ENCODE measurements at places on chromosomes 5 and 9.

DNA sequence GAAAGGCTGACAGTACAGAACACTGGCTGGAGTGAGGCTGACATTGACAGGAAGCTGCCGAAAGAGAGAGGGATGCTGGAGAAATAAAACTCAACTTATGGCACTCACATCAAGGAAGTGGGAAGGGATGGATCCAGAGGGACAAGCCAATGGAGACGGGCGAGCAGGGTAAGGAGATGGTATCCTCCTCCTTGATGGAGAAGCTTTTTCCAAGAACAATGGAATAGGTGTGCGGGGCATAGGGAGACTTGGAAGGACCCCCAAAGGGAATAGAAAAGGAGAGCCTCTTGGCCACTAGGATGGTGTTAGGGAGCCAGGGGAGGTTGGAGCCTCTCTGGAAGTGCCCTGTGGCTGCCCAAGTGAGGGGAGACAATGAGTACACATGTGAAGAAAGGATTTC lies 58.4 kb upstream of the GRHPR start:
- DNase-seq = no peak

DNA sequence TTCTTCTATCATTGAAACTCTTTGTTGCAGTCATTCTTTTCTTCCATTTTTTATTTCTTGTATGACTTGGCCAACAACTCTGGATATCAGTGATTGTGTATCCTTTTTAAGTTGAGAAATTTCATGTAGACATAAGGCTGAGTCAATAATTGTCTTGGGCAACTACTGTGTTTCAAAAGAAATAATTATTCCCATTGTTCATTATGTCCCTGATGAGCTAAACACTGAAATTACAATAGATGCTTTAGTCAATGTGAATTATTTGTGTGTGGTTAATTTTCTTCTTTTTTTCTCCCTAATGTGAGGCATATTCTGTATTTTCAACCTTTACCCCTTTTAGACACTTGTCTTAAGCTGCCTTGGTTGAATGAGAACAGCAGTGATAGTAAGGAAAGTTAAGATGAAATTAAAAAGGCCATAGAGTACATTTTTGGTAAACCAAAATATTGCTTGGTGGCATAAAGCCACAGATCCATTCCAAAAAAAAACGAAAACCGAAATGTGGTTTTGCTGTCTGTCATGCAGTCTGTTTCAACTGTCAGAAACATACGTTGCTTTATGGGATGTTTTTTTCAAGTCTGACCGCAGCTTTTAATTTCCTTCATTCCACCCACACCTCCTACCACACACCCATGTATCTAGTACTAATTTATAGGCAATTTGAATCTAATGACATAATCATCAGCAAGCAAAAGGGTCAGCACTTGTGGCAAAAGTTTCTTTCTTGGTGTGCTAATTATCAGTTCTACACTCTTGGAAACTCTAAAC lies 21.1 kb downstream of the TLE4 start:
- no peak for DNase-seq

GRCh38 chr5:125476901-125477585 lies 730.6 kb upstream of the ZNF608 start:
- DNase-seq = no peak

DNA sequence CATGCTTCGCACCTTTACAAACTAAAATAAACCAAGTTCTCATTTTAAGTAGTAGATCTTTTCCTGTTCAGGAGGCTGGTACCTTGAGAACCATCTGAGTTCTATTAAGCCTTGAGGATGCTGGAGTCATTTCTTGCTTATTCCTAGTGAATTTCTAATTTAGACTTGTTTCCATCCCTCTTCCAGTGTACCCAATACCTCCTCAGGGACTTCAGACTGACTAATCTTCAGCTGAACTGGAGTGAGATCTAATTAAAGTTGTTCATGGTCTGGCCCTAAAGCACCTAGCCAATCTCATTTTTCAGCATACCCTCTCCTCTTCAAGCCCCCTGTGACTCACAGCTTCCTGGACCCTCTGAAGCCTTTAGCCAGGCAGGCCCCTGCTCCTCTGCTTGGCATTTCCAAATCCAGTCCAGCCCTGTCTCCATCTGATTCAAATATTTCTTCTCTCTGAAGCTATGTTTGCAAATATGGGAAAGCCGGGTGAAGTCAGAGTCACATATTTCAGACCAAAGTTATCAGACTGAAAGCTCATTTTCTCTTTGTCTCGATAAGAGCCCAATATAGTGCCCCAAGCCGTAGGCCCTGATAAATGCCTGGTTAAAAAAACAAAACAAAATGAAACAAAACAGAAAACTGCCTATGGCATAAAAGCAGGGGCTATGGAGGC lies 19.4 kb upstream of the TNFSF15 start:
- no peak for DNase-seq

DNA sequence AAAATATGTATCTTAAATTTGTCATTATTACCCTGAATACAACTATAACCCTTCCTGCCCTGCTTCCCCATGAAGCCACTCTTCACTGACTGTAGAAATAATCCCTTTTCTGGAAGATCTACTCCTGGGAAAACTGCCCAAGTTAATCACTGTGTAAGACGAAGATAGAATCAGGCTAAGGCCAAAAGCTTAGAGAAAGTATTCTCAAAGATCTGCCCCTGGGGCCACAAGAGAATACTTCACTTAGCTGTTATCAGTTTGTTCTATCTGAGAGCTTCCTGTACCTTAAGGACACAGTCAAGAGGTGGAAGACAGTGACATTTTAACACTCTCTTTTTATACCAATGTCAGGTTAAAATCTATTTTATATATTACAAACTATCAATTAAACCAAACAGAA lies 33.8 kb downstream of the RNF145 start:
- DNase-seq = no peak

- DNase-seq = no peak
Measured at GRCh38 chr5:149356391-149356790, 1.5 kb upstream of the PCYOX1L start.

DNA sequence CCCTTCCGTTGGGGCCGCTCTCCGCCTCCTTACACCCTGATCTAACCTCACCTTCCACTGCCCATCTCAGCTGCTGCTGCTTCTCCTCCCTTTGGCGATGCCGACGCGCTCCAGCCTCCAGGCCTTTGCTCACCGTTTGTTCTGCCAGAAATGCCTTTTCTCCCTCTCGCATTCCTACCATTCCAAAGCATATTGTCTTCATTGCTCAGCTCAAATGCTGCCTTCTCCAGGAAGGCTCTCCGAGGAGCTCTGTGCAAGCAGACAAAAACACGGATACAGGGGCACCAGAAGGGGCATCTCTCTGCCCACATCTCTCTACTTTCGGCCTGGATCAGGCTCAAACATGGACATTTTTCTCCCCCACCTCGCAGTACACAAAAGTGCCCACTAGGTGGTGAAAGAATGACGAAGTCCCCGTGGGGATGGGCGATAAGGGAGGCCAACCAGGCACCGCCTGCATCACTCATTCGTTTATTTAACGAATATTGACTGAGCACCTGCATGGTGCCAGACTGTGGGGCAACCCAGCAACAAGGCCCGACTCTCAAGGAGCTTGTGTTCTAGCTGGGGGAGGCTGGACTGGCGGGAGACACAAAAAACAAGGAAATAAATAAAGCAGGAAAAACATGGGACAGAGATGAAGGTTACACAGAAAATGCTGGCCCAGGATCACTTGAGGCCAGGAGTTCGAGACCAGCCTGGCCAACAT lies 7.3 kb upstream of the GRHPR start:
- peak; percentile 28 for DNase-seq

DNA sequence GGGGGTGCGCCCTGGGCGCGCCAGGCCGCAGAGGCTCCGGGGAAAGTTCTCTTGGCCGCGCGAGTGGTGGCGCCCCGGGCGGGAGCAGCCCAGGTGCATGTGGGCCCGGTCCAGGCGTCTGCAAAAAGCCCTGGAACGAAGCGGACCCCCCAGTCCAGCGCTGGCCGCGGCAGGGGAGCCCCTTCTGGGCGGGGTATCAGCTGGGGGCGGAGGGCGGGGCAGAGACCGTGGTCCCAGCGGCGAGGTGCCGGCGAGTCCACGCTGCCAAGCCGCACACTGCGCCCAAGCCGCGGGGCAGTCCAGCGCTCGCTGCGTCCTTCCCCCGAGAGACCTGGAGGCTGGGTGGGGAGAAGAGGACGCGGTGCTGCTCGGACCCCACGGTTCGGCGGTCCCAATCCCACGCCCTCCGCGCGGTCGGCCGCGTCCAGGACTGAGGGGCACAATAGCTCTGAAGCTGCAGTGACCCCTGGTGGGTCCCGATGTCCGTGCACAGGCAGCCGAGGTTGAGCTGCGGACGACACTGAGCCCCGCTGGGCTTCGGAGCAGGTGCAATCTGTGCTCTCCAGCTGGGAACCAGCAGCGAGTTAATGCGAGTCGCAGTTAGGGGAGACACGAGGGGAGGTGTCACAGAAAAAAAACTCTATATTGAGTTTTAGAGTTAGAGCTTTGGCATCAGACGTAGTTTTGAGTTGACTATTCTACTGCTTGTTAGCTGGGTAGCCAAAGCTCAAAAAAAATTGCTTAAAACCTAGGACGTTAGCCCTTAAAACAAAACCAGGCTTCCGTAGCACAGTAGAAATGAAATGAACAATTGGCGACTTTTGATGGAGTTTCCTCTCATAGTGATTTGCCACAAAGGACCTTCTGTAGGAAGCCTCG lies 1.1 kb upstream of the EPB41L4A start:
- DNase-seq = no peak

DNA sequence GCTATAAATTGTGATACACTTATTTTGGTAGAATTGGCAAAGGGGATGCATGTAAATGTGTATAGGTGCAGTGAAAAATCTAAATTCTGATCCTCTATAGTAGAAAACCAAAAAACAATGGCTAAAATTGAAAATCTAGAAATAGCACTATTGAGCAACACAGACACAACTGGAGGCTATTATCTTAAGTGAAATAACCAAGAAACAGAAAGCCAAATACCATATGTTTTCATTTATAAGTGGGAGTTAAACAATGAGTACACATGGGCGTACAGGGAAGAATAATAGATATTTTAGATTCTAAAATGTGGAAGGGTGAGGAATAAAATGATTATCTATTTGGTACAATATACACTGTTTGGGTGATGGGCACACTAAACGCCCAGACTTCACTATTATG lies 183.2 kb upstream of the TUSC1 start:
- DNase-seq = no peak

DNA sequence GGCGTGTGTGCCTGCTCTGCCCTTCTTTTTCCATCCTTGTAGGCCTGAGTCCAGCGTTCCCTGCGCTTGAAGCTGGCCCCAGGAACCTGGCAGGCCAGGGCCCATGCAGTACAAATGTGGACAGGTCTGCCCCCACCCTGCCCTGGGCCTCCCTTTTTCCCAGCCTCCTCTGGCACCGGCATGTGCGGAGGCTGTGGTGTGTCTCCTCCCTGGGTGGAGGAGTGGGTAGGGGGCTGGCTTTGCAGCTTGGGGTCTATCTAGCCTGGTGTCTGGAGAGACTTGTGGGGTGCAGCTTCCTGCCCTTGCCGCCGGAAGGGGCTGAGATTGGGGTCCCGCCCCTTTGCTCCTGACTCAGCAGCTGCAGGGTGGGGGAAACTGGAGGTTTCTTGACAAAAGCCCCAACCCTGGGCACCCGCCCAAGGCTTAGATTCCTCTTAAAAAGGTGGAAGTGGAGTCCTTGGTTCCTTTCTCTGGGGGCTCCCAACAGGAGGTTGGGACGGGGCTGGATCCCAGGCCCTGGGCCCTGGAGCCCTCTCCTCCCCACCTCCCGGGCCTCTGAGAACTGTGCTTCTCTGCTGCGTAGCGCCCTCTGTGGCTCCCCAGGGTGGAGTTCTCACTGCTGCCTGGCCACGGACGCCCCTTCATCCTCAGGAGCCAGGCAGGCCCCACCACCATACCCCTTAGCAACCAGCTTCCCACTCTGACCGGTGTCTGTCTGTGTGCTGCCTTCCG lies 18.0 kb downstream of the RXRA start:
- peak; percentile 17 for DNase-seq

- DNase-seq = no peak
Measured at GRCh38 chr5:125050926-125051325, 304.5 kb upstream of the ZNF608 start.

GRCh38 chr5:173518856-173519255 lies 97.6 kb downstream of the BOD1 start:
- DNase-seq = no peak

- DNase-seq = no peak
Measured at GRCh38 chr5:179763215-179763945, 30.4 kb upstream of the LTC4S start.

DNA sequence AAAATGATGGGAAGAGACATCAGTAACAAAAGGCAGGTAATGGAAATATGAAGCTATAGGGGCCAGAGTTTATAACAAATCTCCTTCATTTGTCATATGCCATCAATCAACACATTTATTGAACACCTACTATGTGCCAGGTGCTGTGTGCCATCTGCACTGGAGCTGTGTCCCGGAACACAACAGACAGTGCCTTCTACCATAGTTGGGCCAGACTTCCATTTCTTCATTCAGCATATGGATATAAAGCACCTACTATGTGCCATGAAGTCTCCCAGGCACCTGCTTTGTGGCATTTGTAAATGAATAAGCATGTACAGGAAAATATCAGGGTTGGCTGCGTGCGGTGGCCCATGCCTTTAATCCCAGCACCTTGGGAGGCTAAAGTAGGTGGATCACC lies 112.5 kb upstream of the ERCC6L2 start:
- DNase-seq = no peak

DNA sequence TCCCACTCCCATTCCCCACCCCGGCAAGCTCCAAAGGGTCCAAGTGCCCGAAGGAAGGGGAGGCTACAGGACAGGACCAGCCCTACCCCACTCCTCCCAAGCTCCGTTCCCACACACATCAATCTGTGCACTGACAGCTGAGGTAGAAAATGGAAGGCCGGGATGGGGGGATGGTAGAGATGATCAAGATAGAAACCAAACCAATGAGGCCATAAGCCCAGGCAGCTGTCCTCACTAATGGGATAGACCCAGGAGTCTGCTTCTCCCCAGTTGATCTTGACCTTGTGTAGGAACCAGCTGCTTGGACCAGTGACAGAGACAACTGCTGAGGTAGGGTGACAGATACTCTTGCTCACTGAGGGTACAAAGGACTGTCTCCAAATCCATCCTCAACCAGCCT lies 38.6 kb downstream of the B4GALT1 start:
- no peak for DNase-seq

DNA sequence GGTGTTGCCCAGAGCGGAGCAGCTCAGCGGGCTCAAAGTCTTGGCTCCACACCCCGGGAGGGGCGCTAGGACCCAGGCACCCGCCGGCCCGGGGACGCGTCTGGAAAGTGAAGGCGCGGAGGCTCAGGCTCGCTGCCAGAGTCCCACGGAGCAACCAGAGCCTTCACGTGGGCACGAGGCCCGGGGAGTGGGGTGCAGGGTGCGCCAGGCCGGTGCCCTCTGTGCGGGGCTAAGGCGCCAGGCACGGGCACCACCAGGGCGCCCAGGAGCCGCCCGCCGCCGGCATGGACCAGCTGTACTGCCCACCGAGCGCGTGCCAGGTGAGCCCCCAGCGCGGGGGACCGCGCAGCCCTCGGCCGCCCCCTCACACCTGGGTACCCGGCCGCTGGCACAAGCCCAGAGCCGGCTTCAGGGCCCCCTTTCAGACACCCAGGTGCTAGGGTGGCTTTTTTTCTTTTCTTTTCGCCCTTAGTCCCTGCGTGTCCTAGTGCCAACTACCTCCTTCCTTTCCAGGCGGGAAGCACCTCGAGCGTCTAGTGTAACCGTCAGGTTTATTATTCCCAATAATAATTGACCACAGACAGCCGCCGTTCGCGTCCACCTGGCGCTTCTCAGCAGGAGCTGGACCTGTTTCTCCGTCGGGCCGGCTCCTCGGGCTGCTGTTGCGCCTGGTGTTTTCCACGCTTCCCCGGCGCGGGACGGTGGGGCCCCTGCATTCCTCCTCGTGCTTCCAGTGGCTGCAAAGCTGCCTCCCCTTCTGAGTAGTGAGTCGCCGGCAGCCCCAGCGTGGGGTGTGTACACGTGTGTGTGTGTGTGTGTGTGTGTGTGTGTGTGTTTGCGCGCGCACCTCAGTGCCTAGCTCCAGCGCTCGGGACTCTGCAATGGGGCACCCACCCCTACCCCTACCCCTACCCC lies 30.1 kb upstream of the PDE8B start:
- DNase-seq = no peak

Data from stimulated activated CD8-positive, alpha-beta memory T cell treated with anti-CD3 and anti-CD28 coated beads, Interleukin-15, amount 100 ng/mL, for 4 hours (primary cell).